ENCODE measurements at places on chromosomes 2 and 18.

GRCh38 chr2:29931818-29932217 lies 10.4 kb upstream of the ALK start:
- no peak for DNase-seq

DNA sequence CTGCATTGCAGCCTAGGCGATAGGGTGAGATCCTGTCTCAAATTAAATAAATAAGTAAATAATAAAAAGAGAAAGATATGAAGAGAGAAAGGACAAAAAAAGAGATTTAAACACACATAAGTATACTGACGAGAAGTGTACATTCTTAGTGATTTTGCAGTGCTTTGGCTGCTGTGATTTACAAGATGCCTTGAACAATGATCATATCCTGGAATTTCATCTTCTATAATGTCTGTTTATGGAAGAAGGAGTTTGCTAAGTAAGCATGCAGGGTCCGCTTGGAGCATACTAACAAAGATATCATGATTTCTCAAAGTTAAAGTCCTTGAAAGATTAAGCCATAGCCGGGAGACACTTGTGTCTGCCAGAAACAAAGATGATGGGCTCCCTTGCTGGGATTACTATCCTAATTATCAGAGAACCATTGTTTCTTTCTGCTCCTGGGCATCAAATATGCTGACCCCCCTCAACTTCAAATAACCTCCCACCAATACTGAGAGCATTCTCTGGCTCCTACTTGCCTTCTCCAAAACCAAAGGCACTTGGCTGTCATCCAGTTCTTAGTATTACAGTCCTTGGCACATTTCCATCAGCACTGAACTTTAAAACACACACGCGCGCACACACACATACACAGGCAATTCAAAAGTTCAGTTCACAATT lies 47.5 kb upstream of the STAM2 start:
- DNase-seq = no peak

- no peak for DNase-seq
Observed at GRCh38 chr2:68330691-68331090, 10.9 kb upstream of the CNRIP1 start.

- no peak for DNase-seq
Observed at GRCh38 chr2:30636311-30636710, 170.9 kb downstream of the CAPN13 start.

DNA sequence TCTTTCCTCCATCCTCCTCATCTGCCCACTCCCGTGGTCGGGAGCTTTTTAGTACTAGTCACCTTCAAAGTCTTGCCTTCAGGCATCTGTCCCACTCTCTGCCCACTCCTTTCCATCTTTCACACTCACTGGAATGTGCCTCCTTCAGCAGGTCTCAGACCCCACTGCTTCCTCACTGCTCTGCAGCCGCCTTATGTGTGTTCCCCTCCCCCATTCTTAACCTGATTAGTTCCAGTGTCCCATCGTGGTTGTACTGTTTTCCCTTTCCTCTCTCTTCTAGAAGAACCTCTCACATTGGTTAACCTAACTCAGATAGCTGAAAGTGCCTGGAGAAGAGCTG lies 3.0 kb downstream of the ARMC9 start:
- DNase-seq = no peak

DNA sequence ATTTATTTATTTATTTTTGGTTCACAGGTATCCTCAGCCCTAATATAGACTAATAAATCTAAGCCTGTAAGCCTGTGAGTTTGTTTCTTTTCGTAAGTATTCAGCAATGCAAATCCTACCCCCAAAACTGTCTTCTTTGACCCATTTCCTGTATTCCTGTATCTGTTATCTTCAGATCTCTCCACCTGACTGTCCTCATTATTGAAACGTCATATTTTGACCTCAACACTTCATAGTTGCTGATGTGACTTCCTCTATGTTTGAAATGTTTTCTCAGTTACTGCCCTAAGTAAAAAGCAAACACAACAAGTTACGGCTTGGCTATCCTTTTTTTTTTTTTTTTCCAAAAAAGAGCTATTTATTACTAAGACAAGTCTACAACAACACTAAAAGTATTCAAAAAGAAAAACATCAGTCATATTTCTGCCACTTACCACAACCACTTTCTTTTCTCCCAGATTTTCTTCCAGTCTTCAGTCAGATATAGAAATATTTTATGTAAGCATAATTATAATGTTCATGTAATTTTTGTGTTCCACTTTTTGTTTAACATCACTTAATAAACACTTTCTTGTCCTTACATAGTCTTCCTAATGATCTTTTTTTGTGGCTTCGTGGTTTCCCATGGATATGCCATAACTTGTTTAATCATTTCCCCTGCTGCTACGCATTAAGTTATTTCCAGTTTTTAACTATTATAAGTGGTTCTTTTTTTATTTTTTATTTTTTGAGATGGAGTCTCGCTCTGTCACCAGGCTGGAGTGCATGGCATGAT lies 45.0 kb upstream of the EML4 start:
- no peak for DNase-seq

- no peak for DNase-seq
Observed at GRCh38 chr2:88188748-88189147, 18.6 kb downstream of the THNSL2 start.

DNA sequence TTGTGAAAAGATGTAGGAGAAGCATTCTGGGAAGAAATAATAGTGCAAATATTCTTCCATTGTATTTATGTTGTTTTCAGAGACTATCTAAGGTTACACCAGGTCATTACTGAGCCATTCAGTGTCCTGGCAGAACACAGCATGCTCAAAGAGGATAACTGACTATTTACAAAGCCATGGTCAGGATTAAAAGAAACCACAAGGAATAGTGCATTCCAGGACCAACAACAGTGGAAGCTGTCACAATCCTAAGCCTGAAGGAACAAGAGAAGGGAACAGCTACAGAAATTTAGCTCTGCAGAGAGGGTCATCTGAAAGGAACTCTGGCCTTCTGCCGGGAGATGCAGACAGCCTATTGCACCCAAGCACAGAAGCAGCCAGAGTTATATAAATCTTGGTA lies 116.7 kb downstream of the DSC3 start:
- no peak for DNase-seq

DNA sequence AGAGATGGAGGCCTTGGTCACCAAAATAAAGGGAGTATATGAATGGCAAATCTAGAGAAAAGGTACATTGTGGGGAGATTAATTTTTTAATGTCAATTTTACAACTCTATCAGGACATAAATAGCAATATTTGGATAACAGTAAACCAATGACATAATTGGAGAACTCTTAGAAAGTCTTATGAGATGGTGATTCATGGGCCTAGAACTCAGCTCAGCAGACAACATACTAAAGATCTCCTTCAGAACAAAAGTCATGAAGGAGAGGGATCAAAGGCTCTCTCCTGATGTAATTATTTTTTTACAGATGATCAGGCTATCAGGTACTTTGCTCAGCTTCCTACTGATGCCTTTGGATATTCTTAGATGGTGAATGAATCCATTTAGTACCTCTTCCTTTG lies 90.0 kb downstream of the CRACDL start:
- DNase-seq = no peak

DNA sequence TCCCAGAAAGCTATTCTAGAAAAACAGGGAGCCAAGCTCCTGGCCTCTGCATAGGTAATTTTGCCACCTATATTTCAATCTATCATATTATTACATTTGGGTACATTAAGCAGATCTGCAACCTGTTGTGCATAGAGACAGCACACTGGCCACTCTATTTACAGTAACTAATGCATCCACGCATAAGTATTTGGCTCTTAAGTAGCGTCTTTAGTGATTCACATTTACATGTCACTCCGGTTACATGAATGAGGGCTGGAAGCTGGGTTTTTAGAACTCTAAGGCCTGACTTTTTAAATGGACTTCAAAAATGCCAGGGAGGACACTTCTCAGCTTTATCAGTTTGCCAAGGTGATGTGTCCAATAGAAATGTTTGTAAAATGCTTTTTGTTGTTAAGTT lies 97.7 kb downstream of the NYAP2 start:
- DNase-seq = no peak

- DNase-seq = no peak
Observed at GRCh38 chr2:47666332-47666731, 116.6 kb upstream of the MSH6 start.
